ENCODE measurements at places on chromosomes 13 and 19. TPM values are rescaled to one million over a fixed set of nuclear protein-coding genes. Genes with fewer than 3 reads are reported as not detected.

The IZUMO4 gene
- polyA plus RNA-seq: 1.9 TPM

The CGB5 gene
- 2.1 TPM for polyA plus RNA-seq

The USHBP1 gene
- 4.0 TPM for polyA plus RNA-seq

DNA sequence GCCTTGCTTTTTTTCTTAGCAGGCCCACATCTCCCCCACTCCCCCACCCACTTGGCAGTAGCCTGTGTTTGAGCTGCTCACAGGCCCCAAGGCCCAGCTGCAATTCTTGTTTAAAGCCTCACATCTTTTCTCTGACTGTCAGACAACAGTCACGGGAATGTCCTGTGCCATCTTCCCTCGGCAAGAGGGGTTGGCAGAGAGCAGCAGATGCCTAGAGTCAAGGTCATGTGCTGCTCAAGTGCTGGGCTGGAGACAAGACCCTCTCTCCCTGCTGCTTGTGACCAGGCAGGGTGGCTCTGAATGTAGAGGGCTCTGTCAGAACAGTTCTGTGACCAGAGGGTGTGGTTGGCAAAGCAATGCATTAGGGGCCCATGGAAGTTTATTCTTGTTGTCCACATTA is 47.4 kb downstream of the BBC3 start:
- DNase-seq: no peak

DNA sequence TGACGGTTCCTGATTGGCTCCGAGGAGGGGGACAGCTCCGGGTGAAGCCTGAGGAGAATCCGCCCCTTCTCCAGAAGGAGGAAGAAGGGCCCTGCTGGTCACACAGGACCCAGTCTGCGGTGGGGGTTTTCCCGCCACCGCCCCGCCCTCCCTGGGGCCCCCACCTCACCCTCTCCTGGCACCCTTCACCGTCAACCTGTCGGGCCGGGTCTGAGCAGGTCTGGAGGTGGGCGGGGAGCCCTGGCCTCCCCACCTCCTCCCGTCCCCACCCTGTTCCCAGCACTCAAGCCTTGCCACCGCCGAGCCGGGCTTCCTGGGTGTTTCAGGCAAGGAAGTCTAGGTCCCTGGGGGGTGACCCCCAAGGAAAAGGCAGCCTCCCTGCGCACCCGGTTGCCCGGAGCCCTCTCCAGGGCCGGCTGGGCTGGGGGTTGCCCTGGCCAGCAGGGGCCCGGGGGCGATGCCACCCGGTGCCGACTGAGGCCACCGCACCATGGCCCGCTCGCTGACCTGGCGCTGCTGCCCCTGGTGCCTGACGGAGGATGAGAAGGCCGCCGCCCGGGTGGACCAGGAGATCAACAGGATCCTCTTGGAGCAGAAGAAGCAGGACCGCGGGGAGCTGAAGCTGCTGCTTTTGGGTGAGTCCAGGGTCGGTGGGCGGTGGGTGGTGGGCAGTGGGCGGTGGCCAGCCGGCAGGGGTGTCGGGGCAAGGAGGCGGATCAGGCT is at the start of gene GNA15:
GNA15 (plus strand) TSS at position 73 of the 723 bp plus-strand sequence; CDS start at position 491, 418 bp downstream.
- no peak for DNase-seq

DNA sequence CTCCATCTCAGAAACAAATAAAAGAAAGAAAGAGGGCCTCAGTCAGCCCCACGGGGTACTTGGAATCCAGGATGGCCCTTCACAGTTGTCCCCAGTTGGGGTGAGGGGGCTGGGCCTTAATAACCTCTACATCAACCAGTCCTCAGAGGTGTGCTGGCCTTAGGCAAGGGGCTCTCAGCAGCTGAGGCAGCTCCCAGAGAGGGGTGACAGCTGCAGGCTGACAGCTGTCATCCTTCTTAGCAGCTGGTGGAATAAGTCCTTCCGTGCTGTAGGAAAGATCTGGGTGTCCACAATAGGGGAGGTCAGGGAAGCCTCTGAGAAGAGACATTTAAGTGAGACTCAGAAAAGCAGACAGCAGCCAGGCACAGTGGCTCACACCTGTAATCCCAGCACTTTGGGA is 7.4 kb downstream of the BCAM start:
- DNase-seq: peak; percentile 68
